ENCODE measurements at places on chromosomes 12 and 14.
A peak's percentile ranks its signal among the peaks of the same experiment; 100 is the strongest.

DNA sequence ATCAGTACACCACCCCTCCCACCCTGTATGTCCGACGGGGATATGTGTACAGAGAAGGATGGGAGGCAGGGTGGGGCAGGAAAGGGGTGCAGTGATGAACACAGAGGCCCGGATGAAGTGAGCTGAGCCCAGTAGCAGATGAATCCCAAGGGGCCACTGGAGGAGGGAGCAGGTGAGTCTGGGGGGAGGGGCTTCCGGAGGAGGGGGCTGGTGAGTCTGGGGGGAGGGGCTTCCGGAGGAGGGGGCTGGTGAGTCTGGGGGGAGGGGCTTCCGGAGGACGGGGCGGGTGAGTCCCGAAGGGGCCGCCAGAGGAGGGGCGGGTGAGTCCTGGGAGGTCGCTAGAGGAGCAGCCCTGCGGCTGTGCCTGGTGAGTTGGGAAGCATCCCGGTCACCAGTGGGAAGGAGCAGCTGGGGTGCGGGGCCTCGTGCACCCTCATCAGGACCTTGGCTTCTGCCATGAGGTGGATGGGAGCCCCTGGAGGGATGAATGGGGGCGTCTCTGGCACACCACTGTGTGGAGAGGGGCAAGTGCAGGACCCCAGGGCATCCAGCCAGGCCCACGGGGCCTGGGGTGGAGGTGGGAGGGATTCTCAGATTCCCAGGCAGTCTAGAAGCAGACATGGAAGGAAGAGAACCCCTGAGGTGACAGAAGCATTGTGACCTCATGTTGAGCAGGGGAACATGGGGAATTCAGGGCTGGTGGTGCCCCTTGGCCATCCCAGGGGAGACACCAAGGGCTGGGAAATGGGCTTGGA is 14.0 kb downstream of the BEGAIN start:
- DNase-seq, result no peak

DNA sequence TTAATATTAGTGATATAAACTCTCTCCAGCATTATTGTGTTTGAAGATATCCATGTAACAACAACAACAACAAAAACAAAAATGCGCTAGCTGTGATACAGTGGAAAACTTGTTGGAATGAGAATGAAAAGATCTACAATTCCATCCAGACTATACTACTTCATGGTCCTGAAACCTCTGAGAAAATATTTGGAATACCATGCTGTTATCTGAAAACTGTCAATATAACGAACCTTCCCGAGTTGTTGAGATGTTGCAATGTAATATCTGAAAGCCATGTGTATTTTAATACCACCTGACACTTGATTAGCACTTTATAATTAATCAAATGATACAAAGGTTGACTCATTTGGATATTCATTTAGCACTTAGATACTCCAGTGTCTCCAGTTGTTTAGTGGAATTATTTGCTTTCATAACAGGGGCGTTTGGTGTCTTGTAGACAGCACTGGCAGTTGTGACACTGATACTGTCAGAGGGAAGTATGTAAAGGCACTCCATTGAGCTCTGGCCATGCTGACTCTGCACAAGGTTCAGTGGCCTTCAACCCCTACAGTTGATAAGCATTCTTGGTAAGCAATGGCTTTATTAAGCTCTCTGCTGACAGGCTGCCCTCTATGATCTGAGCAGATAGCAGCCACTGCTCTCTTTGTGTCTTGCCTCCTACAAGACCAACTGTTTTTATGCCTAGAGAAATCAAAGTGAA is 447.1 kb upstream of the SEL1L start:
- no peak for DNase-seq

DNA sequence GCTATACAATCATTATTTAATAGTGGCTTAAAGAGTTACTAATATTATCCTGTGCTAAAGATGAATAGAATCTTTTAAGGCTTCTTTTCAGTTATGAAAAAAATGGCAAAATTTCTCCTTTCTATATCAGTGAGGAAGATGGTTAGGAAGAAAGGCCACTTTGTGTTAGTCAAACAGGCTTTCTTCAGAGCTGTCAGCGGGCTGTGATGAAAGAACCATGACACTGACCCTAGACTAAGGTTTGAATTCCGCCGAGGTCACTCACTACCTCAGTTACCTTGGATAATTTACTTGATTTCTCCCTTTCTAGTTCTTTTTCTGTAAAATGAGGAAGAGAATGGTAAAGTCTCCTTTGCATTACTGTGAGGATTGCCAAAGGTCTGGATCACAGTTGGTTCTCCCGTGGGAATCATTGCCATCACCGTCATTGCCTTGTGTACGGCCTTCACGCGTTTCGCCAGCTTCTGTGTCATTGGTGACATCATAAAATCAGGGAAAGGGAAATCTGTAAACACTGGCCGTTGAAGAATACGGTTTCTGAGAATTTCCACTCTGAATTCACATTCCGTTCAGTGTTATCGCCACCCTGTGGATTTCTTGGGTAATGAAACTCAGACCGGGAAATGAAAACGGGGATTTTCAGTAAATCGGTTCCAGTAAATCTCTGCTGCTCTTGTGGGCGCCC is 26.7 kb upstream of the YBX3 start:
- DNase-seq, result peak; percentile 74

GRCh38 chr12:110998165-110998564 is 77.8 kb upstream of the MYL2 start:
- no peak for DNase-seq

GRCh38 chr14:97280526-97280925 is 483.3 kb downstream of the VRK1 start:
- no peak for DNase-seq

DNA sequence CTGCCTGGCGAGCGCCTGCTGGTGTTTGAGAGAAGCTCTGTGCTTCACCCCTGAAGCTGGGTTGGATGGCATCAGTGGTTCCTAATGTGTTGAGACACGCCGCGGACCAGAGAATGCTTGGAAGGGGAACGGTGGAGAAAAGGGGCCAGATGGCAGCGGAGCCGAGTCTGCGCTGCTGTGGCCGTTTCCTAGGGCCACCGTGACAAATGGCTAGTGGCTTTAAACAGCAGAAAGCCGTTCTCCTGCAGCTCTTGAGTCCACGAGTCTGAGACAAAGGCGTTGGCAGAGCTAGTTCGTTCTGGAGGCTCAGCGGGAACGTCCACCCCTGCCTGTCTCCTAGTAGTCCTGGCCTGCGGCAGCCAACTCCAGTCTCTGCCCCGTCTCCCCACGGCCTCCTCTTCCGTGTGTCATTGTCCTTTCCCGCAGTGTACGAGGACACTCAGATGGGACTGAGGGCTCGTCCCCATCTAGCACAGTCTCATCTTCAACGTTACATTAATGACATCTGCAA is 103.6 kb downstream of the ADGRD1 start:
- DNase-seq, result no peak

DNA sequence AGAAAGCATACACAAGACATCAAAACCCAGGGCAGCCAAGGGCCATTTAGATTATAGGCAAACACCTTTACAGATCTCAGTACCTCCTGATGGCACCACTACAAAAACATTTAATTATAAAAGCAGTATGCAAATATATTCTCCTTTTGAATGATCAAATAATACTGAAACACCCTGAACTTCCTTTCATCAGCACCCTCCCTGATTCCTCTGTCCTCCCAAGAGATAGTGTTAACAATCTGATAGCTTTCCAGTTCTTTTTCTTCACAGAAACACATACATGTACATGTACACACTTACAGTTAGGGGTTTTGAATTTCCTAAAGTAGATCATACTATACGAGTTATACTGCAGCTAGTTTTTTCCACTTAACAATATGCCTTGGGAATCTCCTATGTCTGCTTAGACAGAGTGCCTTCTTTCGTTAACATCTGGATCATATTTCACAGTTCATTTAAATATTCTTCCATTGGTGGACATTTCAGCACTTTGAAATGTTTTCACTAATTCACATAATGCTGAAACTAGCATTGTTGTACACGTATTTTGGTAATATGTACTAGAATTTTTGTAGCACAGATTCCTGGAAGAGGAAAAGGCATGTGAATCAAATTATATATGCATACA is 35.2 kb downstream of the TDG start:
- DNase-seq, result no peak

GRCh38 chr14:71533800-71534199 is 398.4 kb upstream of the RGS6 start:
- DNase-seq, result no peak

DNA sequence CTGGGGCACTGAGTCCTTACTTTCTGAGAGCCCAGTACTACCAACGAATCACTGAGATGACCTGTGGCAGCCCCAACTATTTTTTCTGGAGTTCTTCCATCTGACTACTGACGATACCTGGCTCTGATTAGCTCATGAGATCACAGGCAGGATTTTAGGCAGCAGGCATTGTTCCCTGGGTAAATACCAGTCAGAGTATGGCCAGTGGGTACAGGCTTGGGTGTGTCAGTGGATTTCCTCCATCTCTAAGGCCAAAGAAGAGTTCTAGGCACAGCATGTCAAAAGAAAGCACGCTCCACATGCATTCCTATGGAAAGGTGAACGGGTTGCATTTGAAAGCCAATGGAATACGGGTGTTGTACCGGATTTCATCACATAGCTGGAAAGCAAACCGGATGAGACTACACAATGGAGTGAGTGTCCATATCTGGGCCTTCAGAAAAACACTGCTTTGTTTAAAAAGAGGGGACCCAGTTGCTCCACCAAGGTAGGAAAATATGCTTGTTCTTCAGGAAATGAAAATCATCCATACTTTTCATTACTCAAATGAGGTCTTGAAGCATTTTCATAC is 55.0 kb downstream of the PAX9 start:
- no peak for DNase-seq

DNA sequence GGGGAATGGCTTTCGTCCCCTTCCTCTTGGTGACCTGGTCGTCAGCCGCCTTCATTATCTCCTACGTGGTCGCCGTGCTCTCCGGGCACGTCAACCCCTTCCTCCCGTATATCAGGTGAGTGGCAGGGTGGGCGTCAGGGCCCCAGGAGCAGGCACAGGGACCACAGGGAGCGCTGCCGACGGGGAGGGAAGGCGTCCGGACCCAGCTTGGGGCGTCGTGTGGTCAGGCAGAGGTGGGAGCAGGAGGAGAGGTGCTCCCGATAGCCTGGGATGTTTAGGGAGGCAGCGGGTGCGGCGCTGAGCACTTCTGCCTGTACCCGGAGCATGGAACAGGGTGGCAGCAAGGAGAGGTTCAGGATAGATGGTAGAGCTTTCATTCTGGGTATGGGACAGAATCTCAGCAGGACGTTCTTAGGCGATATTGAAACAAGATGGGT is 444 bp downstream of the DRAM1 start:
- peak; percentile 24 for DNase-seq

DNA sequence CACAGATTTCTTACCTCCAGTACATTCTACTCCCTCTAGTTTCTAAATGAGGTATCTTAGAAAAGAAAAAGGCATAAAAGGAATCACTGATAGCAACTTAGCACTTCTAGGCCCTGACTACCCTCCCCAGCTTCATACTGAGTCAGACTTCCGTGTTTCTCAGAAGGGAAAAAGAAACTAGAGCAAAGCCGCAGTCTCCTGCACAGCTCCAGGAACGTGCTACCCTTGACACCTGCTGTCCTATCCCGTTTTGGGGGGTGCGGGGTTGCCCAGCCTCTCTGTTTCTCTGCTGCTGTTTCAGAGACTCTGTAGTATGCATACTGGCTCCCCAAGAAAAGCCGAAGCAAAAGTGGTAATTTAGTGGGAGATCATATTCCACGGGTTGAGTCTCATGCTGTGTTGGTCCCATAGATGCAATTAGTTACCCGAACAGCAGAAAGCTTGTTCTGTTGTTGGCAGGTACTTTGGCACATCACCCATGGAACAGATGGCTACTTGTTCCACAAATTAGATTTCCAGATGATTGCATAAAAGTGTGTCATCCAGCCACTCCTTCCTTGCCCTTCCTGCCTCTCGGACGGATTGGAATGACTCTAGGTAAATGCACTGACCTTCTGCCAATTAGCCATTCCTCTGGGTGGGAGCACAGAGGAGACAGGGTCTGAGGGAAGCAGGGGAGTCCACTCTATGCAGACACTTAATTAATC is 438.1 kb downstream of the FUT8 start:
- no peak for DNase-seq

DNA sequence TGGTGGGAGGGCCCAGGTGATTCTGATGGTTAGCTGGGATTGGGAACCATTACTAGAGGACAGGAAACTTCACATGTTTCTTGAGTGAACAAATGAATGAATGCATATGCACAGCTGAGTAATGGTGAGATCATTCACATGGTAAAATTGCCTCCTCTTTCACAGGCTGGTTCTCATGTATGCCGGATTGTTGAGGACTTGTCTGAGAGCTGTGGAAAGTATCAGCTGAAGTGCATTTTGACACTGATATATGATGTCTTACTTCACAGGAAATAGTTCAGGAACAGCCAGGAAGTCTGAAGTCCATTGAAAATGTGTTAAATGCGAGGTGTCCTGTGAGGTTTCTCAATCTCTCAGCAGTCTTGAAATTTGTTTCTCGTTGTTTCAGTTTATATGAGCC is 77.6 kb upstream of the DACT1 start:
- DNase-seq, result peak; percentile 92

GRCh38 chr14:85663256-85663655 is 133.3 kb downstream of the FLRT2 start:
- no peak for DNase-seq

DNA sequence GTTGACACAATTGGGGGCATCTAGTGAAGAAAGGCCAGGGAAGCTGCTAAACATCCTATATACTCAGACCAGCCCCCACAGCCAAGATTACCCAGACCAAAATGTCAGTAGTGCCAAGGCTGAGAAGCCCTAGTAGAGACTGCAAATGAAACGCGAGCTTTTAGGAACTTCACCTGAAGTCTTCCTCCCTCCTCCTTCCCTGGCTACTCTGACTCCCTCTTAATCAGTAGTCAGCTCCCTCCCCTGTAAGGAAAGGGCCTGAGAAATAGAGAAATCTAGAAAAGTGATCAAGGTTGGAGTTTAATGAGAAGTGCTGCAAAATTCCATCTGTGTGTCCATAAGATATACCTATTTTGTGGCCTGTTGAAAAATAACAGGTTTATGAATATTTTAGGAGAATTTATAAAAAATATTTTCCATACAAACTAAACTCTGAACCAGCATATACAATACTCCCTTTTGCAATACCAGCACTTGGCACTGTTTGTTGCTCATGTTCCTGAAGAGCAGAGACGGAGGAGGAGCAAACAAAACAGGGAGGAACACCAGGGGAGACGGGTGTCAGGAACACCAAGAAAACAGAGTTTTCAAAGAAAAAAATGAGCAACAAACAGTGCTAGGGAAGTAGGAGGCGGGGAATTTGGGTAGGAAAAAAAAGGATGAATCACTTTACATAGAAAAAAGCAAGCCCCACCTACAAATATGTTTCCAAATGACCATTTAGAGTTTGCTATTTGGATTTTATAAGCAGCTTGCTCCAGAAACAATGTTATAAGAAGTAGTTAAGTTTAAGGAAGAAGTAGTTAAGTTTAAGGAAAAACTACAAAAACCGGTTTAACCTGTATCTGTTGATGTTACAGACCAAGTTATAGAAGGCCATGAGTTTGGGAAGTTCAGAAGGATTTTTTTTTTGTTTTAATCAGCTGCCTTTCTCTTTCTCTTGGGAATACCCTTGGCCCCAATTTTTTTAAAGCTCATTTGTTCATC is 282.1 kb upstream of the GRIP1 start:
- peak; percentile 67 for DNase-seq

- no peak for DNase-seq
Observed at GRCh38 chr12:29427964-29428363, 47.0 kb upstream of the ERGIC2 start.

- DNase-seq, result peak; percentile 10
Observed at GRCh38 chr14:36784541-36784940, 122.9 kb downstream of the PAX9 start.

GRCh38 chr14:60695327-60695726 is 28.8 kb downstream of the SIX4 start:
- no peak for DNase-seq

- no peak for DNase-seq
Observed at GRCh38 chr12:65522956-65523860, 244.7 kb downstream of the MSRB3 start.
